ENCODE measurements at places on chromosomes 1 and 21.
A peak's percentile ranks its signal among the peaks of the same experiment; 100 is the strongest.

DNA sequence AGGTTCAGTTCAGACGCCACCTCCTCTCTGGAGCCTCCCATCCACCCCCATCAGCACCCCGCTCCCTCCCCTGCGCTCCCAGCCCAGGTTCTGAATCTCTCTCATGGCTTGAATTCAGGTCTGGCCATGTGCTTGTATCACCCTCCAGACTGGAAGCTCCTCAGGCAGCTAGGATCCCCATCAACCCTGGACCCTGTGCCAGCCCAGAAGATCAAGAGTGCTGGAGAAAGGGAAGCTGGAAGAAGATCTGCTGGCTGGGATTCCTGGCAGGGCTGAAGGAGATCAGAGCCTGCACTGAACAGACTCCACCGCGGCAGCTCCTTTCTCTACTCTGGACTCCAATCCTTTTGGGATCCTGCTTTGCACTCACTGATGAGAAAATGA is 11.7 kb upstream of the TINAGL1 start:
- no peak for DNase-seq

DNA sequence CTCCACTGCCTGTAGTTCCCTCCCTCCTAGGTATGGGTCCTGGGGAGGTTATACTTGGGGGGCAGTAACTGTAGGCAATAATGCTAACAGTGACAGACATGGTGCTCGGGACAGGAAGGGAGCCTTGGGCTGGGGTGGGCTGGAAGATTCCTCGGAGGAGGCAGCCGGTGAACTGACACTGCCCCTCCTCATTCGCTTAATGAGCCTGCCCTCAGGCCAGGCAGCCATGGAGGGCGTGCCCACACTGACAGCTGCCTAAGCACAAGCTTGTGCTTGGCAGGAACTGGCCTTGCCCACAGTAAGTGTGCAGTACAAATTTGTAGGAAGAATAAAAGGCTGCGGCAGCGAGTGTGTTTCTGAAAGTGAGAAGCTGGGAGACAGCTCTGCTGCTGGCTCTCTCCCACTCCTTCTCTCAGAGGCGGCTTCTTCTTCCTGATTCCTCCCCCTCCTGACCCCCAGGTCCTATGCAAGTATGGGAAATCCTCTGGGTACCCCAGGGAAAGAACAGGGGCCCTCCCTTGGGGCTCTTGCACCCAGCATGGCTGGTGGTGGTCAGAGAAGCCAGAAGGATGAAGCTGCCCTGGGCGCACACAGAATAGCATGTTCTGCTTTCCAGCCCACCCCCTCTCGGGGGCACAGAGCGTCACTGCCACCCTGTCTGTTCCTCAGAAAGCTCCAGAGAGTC is 23.6 kb downstream of the OPTC start:
- no peak for DNase-seq

GRCh38 chr21:43593078-43593477 is 66.2 kb downstream of the HSF2BP start:
- no peak for DNase-seq

DNA sequence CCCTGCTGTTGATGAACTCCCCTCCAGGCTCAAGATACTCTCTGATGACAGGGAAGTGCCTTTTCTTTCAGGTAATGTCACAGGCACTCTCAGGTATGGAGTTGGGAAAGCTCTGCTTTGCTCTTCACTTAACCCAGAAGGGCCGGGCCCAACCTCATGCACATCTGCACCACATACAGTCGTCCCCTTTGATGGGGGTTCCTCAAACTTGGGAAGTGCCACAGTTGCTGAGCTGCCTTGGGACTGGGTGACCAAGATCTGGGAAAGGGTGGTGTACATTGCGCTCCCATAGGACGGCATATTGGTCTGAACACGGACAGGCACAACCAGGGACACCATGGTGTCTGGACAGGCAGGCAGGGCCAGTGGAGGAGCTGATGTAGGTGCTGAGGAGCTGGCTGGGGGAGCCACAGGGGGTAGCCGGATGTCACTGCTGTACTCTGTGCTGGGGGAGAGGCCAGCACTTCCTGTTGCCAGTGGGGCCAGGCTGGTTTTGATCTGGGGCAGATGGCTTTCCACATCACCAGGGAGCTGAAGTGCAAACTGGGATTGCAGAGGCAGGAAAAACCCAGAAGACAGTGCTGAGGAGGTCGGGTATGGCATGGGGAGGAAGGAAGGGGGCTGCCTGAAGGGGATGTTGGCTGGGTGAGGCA is 96.2 kb upstream of the EDN2 start:
- no peak for DNase-seq

DNA sequence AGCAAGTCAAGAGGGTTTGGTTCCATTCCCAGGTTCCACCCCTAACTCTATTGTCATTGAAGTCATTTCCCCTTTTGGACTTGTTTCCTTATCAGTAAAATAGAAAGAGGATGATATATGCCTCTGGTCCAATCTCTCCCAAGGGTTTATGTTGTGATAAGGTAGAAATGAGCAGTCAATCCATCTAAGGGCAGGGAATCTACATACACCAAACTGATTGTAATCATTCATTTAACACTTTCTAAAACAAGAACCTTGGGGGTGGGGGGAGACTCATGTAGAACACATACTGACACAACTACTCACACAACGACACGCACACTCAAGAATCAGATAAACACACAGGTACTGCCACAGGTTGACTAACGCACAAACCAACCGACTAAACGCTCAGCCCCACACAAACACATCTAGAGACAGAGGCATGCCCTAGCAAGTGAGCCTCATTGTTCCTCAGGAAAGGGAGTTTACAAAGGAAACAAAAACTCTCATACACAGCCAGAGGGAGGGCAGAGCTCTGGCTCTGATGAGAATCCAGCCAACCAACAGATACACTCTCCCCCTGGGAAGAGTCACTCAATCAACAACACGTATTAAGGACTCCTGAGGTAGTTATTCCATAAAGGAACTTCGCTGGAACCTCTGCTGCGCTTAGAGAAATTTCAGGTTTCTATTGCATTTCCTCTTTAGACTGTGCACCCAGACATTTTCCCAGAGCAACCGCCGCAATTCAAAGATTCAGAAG is 1.0 kb downstream of the F11R start:
- peak; percentile 39 for DNase-seq

- no peak for DNase-seq
Measured at GRCh38 chr1:109793089-109793485, 29.4 kb upstream of the EPS8L3 start.

DNA sequence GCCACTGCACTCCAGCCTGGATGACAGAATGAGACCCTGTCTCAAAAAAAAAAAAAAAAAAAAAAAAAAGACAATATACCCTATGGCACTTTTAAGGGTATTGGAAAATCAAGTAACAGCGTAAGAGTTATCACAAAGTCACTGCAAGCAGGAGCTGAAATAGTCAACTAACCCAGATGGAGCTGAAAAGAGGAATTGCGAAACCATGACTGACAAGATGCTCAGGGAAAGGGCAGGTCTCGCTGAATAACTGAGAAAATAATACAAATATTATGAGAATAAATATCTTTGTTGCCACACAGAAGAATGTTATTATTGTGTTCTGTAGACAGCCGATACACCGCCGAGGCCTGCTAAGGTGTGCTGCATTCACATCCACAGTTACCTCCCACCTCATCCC is 17.8 kb downstream of the HLCS start:
- no peak for DNase-seq

GRCh38 chr1:40692429-40692895 is 958 bp downstream of the NFYC start:
- DNase-seq = no peak
